LHCN-M2 (cell line): ENCODE measurements at places on chromosomes 7 and 10.

- DNase-seq: no peak
Measured at GRCh38 chr7:143510854-143511592, 33.4 kb downstream of the TAS2R41 start.

GRCh38 chr10:33899578-33900531, 565.4 kb upstream of the NRP1 start:
- DNase-seq: peak; percentile 48

DNA sequence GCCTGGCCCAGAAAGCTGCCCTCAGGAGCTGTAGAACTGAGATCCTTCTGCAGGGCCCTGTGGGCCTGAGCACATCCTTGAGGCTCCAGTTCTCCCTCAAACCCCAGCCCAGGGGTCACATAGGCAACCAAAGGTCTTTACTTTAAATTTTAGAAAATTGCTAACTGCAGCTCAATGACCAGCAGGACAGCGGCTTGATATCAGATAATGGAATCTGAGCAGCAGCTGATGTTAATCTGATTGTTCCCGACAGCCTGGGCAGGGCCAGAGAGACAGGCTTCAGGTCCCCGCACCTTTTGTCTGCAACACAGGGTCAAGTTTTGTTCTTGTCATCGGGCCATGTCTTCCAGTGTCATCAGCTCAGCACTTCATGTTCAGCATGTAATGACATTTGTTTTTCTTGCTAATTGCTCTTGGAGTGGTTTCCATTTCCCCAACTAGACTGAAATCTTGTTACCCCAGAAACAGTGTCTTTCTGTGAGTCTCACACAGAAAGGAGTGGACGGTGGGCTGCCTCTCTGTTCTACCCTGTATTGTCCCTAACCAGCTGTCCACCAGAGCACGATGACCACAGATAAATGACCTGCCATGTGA, 91.0 kb downstream of the PAXIP1 start:
- DNase-seq: no peak

- no peak for DNase-seq
Measured at GRCh38 chr10:98373260-98374040, 41.5 kb downstream of the PYROXD2 start.

GRCh38 chr7:143233816-143234532, 12.1 kb downstream of the TAS2R40 start:
- DNase-seq: no peak

DNA sequence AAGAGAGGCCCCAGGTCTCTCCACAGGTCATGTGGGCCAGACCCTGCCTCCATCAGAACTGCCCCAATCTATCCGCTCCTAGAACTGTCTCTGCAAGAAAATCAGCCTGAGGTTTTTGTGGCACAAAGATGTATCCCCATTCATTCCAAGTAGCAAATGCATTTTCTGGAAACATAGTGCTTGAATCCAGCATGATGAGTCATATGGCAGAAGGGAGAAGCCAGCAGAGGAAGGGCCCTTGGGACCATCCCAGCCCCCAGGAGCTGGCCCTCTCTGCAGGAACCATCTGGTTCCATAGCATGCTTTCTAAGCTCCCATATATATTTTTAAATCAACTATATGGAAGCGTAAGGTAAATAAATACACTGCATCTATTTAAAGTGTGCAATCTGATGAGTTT, 563.2 kb downstream of the GALNT17 start:
- no peak for DNase-seq

DNA sequence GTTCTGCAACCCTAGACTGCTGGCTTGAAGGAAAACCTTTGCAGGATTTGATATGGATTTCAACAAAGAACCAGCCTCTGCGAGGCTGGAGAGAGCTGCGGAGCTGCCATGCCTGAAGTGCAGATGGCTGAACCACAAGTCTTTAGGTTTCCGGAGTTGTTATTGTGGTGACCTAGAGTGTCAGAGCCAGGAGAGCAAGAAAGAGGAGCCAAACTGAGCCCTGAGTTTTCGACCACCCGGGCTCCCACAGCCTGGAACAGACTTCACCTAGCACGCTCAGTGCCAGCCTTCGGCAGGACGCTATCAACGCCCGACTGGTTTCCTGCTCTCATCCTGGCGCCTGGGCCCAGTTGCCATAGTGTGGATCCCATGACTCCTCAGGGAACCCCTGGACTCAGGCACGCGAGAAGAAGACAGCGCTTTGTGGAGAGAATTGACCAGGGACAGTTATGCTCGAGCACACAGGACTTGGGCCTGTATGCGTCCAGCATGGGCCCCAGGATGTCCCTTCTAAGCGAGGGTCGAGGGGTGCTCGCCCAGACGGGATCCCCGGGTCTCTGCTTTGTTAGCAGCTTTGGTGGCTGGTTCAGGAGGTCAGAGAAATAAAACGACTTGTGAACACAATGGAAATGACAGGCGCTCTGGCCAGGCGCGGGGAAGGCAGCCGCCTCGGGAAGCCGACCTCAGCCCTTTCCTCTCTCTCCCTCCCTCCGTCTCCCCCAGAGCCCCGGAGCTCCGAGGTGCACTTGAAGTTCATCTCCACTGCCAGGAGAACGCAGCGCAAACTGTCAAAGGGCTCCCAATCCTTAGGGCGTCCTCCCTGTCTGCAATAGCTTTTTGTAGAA, 1.8 kb upstream of the GAD2 start:
- DNase-seq: no peak

DNA sequence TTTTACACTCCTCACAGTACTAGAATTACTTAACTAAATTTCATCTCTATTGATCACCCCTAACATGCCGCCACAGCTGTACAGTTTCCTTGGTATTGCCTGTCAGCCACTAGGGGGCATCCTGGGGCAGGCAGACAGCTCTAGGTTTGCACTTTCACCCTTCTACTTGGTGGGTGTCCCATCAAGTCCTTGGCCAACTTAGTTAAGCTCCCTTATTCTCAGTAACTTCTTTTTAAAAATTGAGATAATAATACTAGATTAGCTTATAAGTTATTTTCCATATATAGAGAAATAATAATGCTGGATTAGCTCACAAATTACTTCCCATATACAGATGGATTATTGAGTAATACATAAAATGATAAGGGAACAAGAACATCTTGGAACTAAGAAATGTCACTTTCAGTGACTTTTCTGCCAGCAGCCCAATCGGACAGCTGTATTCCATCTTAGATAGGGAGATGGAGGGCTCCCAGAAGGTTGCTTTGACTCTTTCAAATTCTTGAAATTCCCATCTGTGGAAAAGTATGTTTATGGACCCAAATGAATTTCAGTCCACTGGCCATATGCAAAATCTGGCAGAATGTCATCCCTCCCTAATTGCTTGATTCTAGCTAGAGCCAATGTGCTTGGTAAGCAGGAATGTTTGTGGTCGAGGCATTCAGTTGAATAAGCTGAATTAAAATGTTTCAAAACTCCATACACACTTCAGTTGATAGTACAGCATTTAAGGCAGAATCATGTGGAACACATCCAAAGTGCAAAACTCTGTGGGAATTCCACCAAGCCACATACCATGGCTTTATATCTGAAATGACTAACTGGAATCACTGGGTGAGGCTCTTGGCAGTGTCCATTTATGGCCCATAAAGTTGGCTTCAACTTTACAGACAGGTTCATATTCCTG, 309.7 kb downstream of the CSTF2T start:
- peak; percentile 83 for DNase-seq

DNA sequence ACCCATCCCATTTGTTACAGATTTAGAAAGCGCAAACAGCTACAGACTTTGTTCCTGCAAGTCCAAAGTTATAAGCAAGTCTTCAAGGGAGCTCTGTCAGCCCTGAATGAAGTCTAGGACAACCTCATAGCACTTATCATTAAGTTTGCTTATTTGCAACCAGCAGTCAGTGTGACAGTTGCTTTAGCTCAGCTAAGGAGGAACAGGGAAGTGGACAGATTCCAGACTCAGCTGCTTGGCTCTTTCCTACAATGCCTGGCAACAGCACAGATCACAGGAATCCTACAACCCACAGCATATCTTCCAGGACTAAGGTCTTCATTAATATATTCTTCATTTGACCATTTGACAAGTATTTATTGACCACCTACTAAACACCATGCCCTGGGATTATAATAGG, 17.4 kb upstream of the KIF5B start:
- DNase-seq: no peak

DNA sequence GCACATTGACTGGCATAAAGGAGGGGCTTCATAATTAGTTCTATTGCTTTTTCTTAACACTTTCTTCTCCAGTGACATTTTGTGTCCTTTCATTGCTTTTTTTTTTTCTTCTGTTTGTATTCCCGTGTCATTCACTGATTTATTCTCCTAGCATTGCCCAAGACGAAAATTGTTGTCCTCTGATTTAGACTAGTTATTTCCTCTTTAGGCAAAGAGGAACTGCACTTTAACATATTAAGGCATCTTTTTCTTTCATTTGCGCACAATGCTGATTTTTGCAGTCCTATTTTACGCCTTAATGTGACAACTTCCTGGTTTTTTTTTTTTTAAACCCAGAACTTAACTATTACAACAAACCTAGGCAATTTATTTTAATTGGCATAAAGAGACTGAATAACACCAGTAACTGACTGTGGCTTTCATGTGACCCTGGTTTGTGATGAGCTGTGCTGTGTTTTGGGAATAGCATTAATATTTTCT, 39.7 kb downstream of the ARID5B start:
- DNase-seq: no peak

DNA sequence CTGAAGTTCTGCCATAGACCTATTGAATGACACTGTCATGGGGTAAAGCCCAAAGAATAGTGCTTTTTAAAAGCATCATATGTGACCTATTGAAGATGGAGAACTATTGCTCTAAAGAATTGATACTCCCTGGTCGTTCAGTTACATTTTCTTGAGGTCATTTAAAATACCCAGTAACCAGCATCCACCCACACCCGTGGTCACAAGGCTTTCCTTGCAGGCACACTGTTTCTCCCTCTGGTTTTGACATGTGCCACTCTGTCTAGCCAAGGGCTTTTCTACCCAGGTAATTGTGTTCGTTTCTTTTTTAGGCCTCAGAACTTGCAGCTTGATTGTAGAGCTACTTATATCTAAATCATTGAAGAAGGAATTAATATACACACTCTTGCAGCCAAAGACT, 68.3 kb upstream of the LYZL2 start:
- no peak for DNase-seq

DNA sequence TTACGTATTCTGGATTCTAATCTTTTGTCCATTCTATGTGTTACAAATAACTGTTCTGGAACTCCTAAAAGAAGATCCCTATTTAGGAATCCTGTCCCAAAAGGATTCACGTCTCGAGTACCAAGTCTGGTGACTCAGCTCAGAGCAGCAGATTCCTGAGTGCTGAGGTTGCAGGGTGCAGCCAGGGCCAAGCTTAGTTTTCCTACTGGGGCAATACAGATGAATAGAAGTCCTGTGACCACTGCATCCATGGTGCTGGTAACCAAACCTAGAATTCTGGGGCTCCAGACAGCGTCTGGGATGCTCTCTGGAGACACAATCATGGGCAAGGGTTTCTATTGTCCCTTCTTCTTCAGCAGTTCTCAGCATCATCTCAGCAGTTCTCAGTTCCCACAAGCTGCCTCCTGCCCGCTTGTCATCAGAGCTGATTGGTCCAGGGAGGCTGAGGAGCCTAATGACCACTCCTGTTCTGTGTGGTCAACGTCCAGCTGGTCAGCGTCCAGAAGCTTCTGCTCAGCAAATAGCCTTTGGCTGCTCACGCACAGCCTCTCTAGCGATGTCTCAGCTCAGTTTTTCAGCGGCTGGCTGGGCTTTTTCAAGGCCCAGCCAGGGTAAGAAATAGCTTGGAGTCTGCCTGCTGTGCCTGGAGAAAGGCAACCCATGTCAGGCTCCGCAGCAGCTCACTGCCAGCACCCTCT, 50.4 kb upstream of the C7orf33 start:
- DNase-seq: peak; percentile 80

- DNase-seq: peak; percentile 79
Measured at GRCh38 chr10:86888585-86889381, 68.6 kb downstream of the MMRN2 start.

GRCh38 chr7:152872745-152873118, 113.2 kb downstream of the ACTR3B start:
- no peak for DNase-seq

DNA sequence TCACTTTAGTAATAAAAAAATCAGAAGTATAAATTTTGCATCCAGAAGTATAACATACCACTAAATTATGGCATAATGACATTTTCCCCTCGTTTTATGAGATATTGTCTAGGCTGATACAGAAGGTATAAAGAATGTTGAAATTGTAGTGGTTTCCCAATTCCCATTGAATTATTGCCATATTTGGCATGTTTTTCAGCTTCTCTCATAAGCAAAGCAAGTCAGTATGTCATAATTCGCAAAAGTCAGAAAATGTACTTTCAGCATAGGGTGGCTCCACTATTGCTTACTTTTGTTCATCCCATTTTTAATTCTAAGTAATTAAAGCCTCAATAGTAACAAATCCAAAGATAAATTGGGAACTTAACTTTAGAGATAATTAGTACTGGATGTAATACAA, 19.7 kb upstream of the PTPRZ1 start:
- DNase-seq: no peak

DNA sequence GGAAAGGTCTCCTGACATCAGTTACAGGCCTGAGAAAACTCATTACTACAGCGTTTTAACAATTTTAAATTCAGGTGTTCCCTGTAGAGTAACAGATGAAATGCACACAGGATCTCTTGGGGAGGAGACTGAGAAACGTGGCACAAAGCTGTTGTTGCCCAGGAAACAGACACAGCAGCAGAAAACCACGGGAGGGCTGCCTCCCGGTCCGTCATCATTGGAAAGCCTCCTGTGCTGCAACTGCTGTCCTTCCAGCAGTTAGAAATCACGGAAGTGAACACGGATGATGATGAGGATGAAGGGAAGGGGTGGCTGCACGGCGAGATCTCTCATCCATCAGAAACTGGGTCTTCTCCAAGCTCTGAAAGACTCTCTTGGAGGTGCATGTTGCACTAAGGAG, 94.6 kb upstream of the RNF32 start:
- DNase-seq: no peak

DNA sequence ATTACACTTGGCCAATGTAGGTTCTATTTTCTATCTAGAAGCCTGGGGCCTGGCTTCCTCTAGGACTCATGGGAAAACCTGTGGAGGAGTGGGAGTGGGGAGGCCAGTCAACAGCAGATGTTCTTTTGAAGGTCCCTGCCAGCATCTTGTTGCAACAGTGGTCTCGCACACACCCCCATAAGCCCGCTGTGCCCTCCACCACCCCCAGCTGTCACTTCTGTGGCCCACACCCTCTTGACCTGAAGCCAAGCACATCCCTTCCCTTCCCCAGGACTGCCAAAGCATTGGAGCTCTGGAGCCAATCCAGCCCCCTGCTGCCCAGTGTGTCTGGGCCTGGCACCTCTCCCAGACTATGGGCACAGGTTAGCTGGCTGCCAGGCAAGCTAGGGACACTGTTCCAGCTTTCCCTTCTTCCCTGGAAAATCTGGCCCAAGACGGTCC, 1.9 kb upstream of the STX1A start:
- peak; percentile 88 for DNase-seq

GRCh38 chr10:6787718-6788117, 207.6 kb upstream of the PRKCQ start:
- no peak for DNase-seq

- DNase-seq: peak; percentile 65
Measured at GRCh38 chr7:32890010-32890792, 1.4 kb downstream of the KBTBD2 start.

GRCh38 chr7:22730921-22731654, 4.1 kb downstream of the IL6 start:
- peak; percentile 96 for DNase-seq

- DNase-seq: no peak
Measured at GRCh38 chr7:98907570-98907969, 29.2 kb downstream of the TRRAP start.

- DNase-seq: no peak
Measured at GRCh38 chr7:24346129-24346528, 62.1 kb downstream of the NPY start.
